ENCODE measurements at places on chromosomes 5 and 9.

- no peak for DNase-seq
Measured at GRCh38 chr9:87898151-87898550, 15.5 kb downstream of the SPATA31E1 start.

GRCh38 chr9:124855944-124856765, 2.9 kb downstream of the WDR38 start:
- peak; percentile 21 for DNase-seq

DNA sequence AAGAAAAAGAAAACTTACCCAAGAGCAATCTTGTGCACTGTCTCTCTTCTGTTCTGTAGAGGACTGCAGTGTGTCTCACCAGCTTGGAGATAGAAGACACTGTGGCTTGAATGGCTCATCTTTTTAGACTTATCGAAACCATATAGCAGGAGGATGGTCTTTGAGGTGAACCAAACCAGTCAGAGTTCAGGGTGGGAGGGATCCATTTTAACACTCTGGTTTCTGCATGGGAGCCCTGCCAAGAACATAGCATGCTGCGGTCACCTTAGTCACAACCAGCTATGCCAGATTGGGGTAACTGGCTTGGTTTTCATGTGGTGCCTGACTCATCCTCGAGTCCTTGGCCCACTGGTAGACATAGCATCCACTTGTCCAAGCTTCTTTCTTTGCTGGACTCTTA, 135.1 kb downstream of the PAPPA start:
- no peak for DNase-seq

DNA sequence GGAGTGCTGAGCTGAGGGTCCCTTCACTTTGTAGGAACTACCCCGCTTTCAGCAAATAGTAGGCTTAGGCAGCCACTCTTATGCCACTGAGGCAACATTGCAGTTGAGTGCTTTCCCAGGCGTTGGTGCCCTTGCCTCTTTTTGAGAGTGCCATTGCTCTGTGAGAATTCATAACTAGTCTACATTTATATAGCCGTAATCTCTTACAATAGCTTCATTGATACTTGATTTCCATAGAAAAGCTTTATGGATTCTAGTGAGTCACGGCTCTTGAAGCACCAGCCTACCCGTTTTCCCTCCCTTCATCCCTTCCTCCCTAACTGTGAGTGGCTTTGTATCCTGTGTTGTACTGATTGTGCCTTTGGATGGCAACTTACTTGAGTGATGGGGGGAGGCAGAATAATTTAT, 283.9 kb downstream of the AOPEP start:
- DNase-seq, result no peak

- peak; percentile 82 for DNase-seq
Measured at GRCh38 chr9:10855847-10856246, 243.0 kb upstream of the PTPRD start.

DNA sequence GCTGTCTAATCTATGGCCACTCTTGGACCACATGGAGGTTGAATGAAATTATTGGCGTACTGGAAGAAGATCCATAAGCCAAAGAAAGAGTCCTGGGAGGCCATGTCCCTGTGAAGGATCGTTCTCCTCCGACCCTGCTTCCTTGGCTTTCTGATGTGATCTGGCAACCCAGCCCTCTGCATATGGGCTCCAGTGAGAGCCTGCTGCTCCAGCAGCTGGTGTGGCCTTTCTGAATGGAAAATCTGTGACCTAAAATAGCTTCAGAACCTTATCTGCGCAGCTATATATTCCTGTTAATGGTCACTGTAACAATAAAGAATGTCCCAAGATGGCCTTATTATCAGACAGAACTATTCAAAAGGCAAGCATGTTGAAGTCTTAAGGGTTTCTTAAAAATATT, 40.2 kb upstream of the PHF2 start:
- DNase-seq, result no peak

GRCh38 chr5:172713809-172714490, 57.0 kb downstream of the DUSP1 start:
- no peak for DNase-seq

- no peak for DNase-seq
Measured at GRCh38 chr5:178547753-178548415, 42.3 kb downstream of the COL23A1 start.

DNA sequence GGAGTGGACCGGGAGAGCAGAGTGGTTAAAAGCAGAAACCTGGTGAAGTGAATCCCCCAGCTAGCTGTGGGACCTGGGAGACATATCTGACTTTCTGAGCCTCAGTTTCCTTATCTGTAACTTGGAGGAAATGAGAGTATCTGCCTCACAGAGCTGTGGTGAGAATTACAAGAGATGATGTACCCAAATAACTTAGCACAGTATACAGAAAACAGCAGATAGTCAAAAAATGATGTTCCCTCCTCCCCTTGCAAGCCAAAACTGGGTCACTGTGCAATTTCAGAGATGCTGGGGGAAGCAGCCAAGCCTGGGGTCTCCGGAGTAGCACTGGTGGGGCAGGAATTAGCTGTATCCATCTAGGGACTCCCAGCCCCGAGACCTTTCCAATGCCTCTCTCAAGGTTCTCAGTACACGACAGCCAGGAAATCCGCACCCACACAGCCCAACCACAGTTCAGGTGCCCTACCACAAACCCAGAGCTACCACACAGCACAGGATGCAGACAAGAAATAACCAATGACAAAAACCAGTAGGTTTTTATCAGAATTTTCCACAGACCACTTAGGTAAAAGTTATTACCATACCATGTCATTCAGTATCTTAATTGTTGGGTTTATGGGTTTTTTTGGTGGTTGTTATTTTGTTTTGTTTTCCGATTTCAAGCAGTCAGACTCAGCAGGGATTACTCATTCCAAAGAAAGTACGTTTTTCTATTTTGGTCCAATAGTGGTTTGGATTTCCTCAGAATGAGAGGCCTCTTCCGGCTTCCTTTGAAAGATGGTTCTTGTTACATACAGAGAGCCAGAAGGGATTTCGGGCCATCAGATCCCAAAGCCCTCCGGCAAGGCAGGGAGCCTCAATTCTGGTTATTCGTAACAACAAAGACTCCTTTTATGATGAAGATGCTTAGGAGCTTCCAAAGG, 4.9 kb upstream of the HRH2 start:
- DNase-seq, result no peak

GRCh38 chr9:114214686-114215414, 59.5 kb downstream of the COL27A1 start:
- DNase-seq, result no peak

DNA sequence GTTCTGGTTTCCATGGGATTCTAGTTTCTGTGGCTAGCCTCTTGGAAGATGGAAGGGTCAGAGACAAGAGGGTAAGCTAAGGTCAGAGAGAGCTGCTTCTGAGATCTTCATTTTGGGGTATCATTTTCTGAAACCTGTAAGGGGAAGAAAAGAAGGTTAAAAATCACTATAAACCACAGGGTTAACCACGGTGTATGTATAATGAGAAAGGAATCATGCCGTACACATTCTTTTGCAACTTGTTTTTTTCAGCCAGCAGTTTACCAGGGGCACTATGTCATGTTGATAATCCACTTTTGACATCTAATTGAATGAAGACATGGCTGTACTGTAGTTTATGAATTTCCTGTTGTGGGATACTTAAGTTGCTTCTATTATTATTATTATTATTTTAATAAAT, 164.4 kb downstream of the FOCAD start:
- DNase-seq, result no peak

- no peak for DNase-seq
Measured at GRCh38 chr9:114869845-114870244, 60.5 kb downstream of the TNFSF8 start.

- no peak for DNase-seq
Measured at GRCh38 chr5:132025403-132025971, 14.0 kb upstream of the ACSL6 start.

- no peak for DNase-seq
Measured at GRCh38 chr5:5313101-5313635, 109.3 kb upstream of the ICE1 start.

- no peak for DNase-seq
Measured at GRCh38 chr5:125227333-125228095, 481.1 kb upstream of the ZNF608 start.

- DNase-seq, result no peak
Measured at GRCh38 chr5:13629218-13629617, 315.3 kb downstream of the DNAH5 start.

GRCh38 chr5:74098941-74099340, 472.9 kb downstream of the ARHGEF28 start:
- no peak for DNase-seq

DNA sequence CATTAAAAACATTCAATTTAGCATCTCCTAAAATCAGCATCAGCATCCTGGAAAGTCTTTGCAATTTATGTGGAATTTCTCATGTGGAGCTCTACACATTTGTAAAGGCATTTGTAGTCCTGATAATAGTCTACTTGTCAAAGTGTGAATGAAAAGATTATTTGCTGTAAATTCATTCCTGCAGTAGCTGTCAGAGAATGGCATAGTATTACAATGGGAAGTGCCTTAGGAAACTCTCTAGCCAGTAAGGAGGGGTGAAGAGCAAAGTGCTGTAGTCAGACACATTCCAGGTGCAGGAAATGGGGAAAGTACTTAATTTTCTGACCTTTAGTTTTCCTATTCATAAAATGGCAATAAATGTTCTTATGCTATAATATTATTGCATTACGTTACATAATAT, 627.9 kb downstream of the KCTD16 start:
- DNase-seq, result no peak

DNA sequence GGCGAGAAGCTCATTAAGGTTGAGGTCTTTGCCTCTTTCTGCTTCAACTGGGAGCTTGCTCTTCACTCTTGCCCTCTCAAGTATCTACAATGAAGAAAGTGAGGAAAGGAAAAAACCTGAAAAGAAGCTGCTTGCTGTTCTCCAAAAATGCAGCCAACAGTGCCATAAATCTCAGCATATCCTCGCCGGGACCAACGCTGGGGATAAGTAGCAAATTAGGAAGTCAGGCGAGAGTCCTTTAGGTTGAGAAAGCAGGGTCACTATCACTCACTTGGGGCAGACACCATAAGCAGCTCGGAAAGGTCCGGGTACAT, 399 bp downstream of the NUP155 start:
- no peak for DNase-seq

DNA sequence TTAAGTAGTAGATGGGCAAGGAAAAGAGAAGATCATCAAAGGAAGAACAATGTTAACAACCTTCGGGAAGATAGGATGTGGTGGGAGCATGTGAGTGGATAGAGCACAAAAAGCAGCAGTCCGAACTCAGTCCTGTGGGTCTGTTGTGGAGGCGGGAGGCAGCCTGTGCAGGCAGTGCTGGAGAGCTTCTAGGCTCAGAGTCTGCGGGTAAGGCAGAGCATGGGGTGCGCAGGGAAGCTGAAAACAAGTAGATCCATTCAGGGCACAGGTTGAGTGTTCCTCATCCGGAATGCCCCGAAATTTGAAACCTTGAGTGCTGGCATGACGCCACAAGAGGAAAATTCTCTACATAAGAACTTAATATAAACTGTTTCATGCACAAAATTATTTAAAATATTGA, 84.9 kb downstream of the PPIC start:
- no peak for DNase-seq

DNA sequence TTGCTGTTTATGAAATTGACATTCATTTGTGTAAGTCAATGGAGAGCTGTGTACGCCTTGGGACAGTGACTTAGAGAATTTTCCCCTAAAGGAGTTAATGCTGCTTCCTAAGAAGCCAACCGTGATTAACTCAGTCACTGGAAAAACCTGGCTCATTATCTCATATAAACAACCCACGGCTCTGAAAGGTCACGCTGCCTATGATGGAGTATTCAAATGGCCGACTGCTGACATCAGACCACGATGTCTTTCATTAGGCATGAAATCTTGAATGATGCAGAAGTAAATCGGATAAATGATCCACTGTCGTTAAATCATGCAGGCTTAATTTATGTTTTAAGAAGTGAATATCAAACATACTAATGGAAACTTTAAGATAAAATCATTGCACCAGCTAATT, 603.7 kb downstream of the RAB3C start:
- DNase-seq, result no peak

- DNase-seq, result no peak
Measured at GRCh38 chr5:107215611-107216010, 455.1 kb downstream of the EFNA5 start.

DNA sequence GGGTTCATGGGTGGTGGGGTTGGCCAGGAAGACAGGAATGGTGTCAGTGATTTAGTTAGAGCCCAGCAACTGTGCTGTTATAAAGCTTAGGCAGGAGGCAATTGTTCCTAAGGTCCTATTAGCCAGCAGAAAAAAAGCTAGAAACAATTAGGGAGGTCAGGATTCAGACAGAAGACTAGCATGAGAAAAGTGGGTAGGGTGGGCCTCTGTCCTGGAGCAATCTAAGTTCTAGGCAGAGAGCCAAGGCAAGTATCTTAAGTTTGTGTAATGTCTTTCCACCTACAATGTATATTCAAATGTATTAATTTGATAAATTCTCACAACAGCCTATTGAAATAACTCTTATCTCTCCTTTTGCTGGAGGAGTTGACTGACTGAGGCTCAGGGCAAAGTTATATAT, 6.1 kb upstream of the ZFAND5 start:
- no peak for DNase-seq

DNA sequence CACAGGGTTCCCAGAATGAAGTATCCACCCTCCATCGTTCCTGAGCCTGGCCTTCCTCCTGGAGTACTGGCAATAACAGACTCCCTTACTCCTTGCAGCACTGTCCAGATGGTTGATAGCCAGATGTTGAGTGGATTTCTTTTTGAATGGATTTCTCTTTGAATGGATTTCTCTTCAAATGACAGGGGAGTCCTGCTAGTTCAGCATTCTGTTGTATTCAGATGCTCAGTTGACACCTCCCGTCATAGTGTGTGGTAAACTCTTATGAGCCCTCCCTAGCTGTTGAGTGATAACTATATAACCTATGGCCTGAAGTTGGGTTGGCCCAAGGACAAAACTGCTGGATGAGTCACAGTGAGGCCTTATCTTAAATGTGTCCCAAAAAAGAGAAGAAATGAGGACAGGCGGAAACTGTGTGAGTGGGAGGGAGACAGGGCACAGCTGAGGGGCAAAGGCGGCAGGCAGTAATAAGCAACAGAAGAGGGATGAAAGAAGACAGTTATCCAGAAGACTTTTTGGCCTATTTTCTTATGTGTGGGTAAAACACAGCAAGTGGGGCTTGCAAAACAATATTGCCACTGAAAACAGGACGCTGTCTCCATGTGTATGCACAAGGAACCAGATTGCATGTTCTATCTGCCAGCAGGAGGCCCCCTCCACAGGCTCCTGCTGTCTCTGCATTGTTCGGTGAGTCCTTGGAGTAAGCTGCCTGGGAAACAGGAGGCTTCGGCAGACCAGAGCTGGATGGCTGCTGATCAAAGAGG, 209.5 kb upstream of the S1PR3 start:
- DNase-seq, result no peak

GRCh38 chr9:36603006-36603405, 30.3 kb downstream of the MELK start:
- no peak for DNase-seq

- DNase-seq, result no peak
Measured at GRCh38 chr9:114521846-114522245, 16.6 kb upstream of the WHRN start.

GRCh38 chr9:137286975-137287383, 9.5 kb downstream of the TOR4A start:
- peak; percentile 30 for DNase-seq

Measured in NCI-H1092 treated with DMSO at 0.1 percent for 48 hours (cell line).